Pulmonary artery endothelial cell (primary cell): ENCODE measurements at places on chromosomes 6 and 20. TPM values are rescaled to one million over a fixed set of nuclear protein-coding genes. Genes with fewer than 3 reads are reported as not detected.

- no peak for DNase-seq
These were observed 27.5 kb downstream of the SERPINB9 start for GRCh38 chr6:2875359-2876191.

DNA sequence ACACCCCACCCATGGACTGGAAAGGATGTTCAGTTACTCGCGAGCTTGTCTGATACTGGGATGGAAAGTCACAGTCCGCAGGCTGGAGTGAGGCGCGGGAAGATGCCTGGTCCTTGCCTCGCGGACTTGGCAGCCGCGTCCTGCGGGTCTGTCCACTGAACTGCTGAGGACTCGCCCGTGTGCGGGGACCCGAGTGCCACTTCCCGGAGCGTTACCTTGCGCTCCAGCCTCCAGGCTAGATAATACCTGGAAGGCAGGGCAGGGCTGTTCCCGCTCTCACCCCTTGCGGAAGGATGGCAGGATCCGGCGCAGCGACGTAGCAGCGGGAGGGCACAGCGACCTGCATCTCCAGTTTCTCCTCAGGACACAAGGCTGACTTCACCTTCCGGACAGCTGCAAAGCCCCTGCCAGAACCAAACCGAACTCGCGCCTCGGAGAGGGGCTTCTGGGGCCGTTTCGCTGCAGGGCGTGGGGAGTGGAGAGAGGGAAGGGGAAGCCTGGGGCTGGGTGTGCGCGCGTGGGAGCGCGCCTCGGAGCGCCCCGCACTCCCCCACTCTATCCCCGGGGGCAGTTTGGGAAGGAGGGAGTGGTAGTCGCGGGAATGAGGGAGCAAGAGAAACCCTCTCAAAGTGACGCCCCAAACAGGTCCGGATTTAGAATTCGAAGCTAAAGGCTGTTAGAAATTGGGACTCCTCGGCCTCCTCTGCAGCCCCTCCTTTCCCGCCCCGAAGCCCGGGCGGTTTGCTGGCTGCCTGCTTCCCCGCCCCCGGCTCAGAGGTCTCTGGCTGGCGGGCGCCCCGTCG, at the start of gene KCNQ5:
Gene KCNQ5, plus strand, starts transcription at position 774 of the 803 bp plus-strand sequence.
- no peak for DNase-seq

- no peak for DNase-seq
These were observed 30.3 kb downstream of the LRFN2 start for GRCh38 chr6:40556881-40557280.

DNA sequence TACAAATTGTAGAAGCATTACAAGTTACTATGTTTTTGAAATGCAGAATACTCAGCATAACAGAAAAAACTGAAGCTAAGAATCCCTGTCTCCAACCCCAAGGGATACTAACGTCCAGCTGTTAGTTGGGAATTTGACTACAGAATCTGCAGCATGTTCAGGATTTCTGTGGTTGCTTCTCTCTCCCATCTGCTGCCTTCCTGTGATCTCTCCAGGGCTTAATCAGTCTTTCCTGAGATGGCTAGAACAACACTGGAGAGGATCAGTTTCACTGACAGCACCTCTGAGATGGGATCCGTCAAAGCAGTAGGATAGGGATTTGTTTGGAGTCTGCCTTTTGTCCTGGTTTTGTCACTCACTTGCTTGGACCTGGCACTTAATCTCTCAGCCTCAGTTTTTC, 73.3 kb upstream of the NUP153 start:
- DNase-seq = no peak

DNA sequence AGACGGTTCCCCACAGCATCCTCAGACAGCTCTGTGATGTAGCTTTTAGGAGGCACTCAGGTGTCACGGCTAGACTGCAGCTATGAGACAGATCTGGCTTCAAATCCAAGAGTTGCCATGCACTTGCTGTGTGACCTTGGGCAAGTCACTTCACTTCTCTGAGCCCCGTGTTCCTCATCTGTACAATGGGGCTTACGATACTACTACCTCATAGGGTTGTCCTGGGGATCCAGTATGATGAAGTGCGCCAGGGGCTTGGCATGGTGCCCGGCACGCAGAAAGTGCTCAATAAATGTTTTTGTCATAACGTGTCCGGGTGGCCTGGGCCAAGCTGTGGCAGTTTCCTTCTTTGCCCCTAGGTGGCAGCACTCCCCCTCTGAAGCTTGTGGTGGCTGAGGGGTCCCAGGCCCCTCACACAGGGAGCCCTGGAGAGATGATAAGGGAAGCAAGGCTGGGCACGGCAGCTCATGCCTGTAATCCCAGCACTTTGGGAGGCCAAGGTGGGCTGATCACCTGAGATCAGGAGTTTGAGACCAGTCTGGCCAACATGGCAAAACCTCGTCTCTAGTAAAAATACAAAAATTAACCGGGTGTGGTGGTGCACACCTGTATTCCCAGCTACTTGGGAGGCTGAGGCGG, 19.1 kb upstream of the CHMP4B start:
- DNase-seq = no peak

DNA sequence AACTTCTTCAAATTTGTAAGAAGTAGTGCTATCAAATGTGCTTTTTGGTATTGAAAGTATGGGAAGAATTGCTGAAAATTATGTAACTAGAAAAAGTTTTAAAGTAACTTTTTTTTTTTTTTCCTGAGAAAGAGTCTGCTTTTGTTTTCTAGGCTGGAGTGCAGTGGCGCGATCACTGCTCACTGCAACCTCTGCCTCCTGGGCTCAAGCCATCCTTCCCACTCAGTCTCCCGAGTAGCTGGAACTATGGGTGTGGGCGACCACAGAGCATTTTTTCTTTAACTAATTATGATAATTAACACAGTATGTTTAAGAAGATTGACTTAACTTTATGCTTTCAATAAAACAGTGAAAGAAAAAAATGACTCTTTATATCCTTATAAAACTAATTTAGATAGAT, 38.4 kb downstream of the BMP5 start:
- DNase-seq = no peak

DNA sequence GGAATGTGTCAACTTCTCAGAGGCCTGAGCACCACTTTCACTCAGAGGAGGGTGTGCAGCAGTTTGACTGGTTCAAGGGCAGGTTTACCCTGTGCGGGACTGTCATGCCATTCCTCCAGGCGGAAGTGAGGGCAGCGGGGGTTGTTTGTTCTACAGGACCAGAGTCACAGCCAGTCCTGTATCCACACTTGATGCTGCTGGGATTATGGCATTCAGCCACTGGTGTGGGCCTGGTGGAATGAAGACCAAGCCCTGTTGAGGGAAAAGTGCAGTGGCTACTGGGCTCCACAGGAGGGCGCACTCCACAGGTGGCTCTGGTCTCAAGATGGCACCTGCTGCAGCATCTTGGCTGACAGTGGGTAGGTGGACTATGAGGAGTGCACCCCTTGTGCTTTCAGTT, 14.8 kb downstream of the SEMG2 start:
- DNase-seq = no peak

DNA sequence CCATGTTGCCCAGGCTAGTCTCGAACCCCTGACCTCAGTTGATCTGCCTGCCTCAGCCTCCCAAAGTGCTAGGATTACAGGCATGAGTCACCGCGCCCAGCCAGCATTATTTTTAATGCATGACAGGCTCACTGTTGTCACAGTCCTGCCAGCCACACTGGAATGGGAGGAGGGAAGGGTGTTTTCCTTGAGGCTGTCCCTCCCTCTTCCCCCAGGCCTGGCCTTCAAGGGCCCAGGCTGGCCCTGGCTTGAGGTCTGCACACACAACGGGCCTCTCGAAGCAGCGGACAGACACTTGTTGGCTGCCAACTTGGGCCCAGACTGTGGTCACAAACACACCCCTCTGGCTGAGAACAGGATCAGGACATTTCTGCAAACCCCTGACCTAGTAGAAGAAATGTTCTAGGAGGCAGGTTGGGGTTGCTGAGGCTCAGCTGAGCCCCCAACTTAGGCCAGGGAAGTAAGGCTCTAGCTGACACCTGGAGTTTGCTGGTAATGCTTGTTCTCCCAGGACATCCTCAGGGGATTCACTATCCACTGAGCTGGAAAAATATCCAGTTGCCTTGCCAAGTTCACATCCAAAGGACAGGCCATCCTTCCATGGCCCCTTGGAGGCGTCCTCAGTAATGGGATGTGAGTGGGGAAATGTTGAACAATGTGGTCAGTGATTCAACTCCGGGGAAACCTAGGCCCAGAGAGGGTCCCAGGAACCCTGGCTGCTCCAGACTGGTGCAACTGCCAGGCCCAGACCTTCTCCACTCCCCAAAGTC, 9.9 kb downstream of the SNTA1 start:
- no peak for DNase-seq

GRCh38 chr6:154319231-154319858, 37.3 kb downstream of the IPCEF1 start:
- DNase-seq = no peak

DNA sequence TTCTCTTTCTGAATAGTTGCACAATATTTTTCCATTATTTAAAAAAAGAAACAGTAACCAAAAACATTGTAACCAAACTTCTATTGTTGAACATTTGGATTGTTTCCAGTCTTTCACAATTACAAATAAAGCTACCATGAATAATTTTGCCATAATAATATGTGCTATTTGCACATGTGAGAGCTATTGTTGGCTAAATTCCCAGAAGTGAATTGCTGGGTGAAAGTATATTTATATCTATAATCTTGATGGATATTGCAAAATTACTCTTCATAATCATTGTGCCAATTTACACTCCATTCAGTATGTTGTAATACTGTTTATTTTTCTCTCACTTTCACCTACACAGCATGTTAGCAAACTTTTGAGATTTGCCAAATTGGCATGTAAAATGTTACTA, 36.6 kb upstream of the SLC22A16 start:
- peak; percentile 74 for DNase-seq

DNA sequence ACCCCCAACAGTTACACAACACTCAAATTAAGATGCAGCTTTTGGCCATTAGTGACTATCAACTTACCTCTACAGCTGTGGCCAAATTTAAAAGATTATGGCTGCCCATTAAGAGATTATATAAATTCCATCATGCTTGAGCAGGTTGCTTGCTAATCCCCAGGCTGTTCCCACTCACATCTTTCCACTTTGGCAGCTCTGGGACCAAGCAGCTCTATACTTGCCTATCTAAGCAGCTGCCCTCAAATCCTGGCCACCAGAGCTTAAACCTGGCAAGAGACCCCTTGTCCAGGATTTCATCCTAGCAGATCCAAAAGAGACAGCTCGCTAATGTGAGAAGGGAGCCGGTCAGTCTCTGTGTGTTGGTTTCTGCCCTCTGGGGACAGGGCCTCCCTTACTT, 127.9 kb downstream of the SLC23A2 start:
- DNase-seq = no peak

DNA sequence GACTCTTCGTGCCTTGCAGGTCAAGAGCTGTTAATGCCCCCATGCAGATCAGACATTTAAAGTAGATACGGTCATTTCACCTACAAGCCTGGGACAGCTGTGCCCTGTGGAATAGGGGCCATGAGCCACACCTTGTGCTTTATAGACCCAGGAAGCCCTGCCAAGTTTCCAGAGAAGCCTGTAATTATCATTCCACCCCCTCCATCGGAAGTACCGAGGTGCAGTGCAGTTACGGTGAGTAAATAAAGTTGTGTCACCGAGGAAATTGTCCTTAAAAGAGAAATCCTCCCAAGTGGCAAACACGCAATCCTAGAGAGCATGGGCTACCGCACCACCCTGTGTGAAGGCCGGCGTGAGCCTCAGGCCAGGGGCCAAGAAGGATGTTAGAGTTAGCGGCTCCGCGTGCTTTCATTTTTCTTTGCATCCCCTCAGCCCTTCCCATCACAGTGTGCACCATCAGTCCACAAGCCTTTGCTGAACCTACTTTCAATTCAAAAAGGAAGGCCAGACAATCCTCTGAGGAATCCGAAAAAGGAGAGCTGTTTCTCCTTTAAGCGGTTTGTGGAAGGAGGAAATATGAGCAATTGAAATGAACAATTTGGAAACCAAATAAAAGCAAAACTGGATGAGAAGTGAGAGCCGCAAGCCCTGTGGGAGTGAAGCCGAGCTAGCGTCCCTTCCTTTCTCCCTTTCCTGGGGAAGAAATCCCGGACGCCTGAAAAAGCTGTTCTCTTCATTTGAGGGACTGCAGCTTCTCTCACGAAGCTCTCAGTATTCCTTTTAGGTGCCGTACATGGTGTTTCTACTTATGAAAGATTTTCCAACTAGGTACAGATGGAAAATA, 183.3 kb upstream of the PDE10A start:
- no peak for DNase-seq

DNA sequence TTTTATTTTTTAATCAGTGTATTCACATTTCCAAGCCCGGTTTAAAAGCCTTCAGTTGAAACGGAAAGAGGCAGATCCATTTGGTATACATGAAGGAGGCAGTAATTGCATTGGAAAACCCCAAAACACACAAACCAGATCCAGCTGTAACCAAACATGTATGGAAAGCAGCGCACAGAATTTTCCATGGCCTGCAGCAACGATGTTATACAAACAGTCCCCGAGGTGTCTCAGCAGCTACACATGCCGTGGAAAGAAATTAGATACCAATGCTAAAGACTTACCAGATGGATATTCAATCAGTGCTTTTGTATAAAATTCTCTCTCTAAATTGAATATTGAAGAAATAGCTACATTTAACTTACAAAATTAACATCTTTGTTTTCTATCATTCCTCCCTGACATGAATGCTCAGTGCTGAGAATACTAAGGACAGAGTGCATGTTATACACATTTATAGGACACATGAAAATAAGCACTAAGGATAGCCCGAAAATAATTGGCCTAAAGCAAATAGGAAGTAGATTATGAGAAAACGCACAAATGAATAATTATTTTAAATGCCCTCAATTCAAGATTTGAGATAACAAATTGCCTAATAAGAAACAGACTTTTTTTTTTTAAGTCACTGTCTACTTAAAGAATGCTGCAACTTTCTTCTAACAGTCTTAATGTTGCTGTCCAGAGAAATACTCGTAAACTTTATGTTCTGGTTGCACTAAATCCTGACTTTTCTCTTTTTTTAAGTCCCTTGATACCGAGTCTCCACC, 713.1 kb downstream of the HDGFL1 start:
- no peak for DNase-seq

GRCh38 chr6:144350528-144350880, 65.4 kb downstream of the UTRN start:
- DNase-seq = no peak

DNA sequence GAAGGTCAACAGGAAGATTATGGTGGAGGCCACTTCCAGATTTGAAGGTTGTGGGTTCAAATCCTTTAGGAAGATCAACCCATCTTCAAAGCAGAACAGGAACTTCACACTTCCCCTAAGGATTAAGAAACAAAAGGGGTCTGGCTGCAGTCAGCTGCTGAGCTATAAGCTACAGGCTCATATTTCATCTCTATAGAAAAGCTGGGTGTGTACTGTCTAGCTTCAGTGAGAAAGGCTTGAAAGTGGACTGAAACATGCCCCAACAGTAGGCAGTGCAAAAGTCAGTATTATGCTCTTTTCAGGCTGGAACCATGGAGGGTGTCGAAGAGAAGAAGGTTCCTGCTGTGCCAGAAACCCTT, 60.1 kb upstream of the SPDEF start:
- DNase-seq = no peak

Gene TFAP2D
- total RNA-seq = not detected in 2 replicates

Gene SEMG1
- not detected in 2 replicates for total RNA-seq

Gene MMP24
- total RNA-seq = 0.33 and 0.78 TPM in 2 replicates

Gene OR2J3
- not detected in 2 replicates for total RNA-seq

Gene NECAB3
- 10.9 and 16.2 TPM in 2 replicates for total RNA-seq

Gene ACTL10
- total RNA-seq = 1.9 and 4.2 TPM in 2 replicates

Gene GPLD1
- 0.04 TPM in 1 of 2 replicates, not detected in the other for total RNA-seq

Gene RAET1L
- total RNA-seq = not detected in 2 replicates

Gene CST5
- total RNA-seq = not detected in 2 replicates

Gene BMP7
- not detected in 2 replicates for total RNA-seq
